ENCODE measurements at places on chromosomes 6 and 20.
A peak's percentile ranks its signal among the peaks of the same experiment; 100 is the strongest.

DNA sequence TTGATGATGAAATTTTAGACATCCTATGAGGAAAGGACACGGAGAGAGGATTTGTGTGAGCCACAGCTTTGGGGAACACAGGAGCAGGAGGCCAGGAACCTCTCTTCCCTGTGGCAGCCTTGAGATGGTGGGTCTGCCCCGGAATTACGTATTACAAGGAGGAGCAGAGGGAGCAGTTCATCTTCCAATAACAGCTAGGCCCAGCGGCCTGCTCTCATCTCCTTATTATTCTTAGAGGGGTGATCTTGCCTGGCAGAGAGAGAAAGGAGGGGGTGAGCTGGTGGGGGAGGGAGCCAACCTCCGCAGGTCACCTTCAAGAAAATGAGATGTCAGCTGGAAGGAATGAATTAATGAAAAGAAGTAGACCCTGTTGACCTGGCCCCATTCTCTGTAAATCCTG, 305.8 kb downstream of the LRFN2 start:
- DNase-seq = no peak

- DNase-seq = no peak
Measured at GRCh38 chr20:63295018-63295417, 2.0 kb downstream of the COL20A1 start.

GRCh38 chr20:25394996-25395395, 4.4 kb upstream of the ABHD12 start:
- DNase-seq = no peak

DNA sequence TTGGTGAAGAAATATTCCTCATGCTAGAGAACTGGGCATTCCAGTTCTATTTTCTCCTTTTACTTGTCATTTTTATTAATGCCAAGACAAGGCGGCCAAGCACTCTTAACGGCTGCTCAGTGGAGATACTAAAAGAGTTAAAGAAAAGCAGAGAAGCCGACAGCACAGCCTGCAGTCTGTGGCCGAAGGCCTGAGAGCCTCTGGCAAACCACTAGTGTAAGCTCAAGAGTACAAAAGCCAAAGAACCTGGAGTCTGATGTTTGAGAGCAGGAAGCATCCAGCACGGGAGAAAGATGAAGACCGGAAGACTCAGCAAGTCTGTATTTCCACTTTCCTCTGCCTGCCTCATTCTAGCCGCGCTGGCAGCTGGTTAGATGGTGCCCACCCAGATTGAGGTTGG, 167.1 kb upstream of the FUT9 start:
- no peak for DNase-seq

DNA sequence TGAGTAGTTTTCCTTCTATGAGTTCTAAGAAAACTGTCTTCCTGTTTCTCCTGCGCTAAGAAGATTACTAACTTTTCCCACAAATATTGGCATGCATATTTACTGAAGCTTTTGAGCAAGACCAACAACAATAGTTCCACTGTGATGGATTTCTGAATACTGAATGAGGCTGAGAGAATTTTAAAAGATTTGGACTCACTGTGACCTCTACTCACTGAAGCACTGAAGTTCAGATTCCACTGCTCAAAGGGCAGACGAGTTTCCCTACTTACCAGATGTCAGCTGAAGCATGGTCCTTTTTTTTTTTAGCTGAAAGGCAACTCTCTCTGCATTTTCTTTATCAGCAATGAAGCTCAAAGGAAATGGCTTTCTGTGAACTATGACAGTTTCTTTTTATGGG, 718.5 kb downstream of the RFPL4B start:
- no peak for DNase-seq

GRCh38 chr6:33430991-33431879, 11.4 kb downstream of the SYNGAP1 start:
- peak; percentile 82 for DNase-seq

GRCh38 chr6:15628499-15629131, 34.2 kb downstream of the DTNBP1 start:
- DNase-seq = peak; percentile 60

DNA sequence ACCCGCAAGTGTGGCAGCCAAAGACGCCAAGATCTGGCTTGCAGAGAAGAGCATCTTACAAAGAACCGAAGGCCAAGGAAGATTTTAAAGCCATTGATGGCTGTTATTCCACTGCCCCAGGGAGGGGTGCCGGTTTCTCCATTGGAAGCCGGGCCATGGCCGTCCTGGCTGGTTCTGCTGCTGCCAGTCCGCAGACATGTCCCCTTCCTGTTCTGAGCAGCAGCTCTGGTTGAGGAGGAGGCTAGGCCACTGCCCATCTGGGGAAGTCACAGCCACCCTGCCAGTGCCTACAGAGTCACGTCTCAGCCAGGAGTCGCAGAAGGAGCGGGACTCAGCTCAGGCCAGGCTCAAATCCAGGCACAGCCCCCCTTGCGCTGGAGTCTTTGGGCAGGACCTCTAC, 42.6 kb upstream of the MRGBP start:
- no peak for DNase-seq

DNA sequence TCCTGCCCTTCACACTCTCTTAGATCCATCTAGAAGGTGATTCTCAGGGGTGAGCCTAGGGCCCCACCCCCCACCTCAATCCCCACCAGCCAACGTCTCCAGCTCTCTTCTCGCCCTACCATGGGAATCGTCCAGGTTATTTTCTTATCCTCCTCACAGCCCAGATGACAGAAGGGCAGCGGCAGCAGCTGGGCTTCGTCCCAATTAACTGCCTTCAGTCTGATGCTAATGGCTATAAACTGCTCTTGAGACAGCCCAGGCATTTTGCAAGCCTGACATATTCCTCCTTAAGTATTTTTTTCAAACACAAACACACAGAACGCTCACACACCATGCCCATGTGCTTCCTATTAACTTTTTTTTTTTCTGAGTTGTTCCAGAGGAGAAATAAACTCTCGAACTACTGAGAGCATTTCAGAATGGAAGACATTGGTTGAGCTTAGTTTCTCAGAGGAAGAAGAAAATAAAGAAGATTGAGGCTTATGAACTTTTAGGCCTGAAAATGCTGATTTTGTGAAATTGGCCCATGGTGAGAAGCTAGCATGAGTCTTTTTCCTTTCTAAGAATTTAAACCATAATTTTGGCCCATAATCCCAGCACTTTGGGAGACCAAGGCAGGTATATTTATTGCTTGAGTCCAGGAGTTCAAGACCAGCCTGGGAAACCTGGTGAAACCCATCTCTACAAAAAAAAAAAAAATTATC, 124.6 kb downstream of the EYA2 start:
- DNase-seq = no peak

DNA sequence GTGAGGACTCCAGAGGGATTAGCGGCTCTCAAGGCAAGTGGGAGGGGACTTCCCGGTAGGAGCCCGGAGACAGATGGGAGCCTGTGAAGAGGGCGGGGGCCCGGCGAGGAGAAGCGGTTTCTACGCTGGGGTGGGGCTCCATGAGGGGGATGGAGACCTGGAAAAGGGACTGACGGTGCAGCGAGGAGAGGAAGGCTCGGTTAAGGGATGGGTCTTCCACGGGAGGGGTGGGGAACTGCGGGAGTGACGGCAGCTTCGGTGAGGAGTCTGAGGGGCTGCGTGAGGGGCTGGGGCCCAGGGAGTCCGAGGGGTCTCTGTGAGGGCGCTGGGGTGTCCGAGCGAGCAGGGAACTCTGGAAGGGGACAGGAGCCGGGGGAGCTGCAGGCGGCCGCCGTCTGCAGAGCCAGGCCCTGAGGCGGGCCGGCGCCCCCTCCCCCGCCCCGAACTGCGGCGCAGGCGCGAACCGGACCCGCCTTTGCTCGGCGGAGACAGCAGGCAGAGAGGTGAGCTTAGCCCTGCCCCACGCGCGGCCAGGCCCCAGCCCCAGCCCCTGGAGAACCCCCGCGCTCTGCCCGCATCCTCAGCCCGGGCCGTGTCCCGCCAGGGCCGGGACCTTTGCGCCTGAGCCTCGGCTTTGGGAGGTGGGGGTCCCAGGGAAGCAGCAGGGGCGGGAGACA, at the start of gene NRSN2:
TSS of gene NRSN2 (plus strand) at position 472 of the 677 bp plus-strand sequence. CDS start 2,533 bp downstream, outside the sequence.
- DNase-seq = peak; percentile 34

DNA sequence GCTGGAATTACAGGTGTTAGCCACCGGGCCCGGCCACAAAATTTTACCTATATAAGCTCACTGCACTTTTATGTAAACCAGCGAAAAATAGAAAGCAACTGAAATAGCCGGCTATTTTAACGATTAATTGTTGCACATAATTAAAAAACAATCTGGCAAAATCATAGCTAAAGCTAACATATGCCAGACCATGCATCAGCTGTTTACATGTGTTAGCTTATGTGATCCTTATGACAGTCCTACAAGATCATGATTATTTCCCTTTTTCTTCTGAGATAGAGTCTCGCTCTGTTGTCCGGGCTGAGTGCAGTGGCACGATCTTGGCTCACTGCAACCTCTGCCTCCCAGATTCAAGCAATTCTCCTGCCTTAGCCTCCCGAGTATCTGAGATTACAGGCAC, 157.0 kb downstream of the ZFP64 start:
- DNase-seq = no peak

- DNase-seq = no peak
Measured at GRCh38 chr6:122005661-122006060, 393.8 kb upstream of the HSF2 start.

- peak; percentile 74 for DNase-seq
Measured at GRCh38 chr6:155223646-155224451, 40.0 kb upstream of the CLDN20 start.

DNA sequence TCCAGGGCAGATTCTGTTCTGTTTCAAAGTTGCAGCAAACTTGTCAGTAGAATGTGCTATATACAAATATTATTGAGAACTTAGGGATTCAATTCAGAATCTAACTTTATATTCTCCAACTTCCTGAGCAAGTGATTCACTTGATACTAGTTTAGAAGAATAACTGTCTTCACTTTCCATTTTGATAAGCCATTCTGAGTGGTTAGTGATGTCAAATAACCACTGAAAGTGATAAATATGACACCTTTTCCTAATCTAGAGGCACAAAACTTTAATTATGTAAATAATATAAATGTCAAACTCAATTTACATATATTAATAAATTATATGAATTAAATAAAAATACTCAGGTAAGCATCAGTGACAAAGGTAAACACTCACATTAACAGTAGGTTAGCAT, 20.5 kb upstream of the SIM1 start:
- no peak for DNase-seq

DNA sequence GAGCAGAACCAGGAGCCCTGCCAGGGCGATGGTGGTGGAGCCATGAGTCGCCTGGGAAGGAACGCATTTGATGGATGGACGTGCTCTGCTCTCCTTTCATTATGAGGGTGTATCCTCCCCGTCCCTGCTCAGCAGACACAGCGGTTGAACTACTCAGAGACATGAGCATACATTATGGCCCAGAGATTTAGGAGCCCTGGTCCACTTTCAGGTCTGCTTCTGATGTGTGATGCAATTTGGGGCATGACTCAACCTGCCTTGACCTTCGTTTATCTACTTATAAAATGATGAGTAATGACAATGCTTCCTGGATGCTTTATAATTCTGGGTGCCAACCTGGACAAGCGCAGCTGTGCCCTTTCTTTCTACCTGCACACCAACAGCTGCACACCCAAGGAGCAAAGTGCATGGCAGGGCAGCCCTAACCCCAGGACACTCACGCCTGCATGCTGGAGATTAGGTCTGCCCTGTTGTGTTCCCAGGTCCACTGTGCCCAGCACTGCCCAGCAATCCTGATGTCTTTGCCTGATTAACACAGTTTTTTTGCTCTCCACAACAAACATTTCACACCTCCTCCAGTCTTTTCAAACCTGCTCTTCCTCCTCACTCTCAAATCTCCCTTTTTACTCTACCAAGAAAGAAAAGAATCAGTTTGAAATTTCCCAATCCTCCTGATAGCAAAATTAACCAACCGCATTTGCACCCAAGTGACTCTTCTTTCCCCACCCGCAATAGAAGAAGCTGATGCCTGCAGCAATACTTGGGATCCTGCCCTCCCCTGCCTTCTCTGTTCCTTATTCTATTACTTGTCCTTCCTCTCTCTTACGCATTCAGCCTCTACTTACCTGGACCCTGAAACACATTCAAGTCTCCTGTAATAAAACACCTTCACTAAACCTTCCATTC, 81.2 kb downstream of the EZR start:
- DNase-seq = no peak

DNA sequence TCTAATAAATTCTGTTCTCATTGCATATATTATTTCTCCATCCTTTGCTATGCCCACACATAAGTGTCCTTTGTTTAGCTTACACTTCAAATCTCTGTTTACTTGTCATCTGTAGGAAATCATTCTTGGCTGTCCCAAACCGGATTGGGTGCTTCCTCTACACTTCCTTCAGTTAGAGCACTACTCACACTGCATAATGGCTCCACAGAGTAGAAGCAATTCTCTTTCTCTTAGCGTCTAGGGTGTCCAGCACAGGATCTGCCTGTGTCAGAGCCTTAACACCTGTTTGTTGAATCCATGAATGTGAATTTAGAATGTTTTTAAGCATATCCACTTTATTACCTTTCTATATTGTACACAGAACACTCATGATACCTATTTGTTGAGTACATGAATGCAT, 87.0 kb upstream of the BMP2 start:
- no peak for DNase-seq

DNA sequence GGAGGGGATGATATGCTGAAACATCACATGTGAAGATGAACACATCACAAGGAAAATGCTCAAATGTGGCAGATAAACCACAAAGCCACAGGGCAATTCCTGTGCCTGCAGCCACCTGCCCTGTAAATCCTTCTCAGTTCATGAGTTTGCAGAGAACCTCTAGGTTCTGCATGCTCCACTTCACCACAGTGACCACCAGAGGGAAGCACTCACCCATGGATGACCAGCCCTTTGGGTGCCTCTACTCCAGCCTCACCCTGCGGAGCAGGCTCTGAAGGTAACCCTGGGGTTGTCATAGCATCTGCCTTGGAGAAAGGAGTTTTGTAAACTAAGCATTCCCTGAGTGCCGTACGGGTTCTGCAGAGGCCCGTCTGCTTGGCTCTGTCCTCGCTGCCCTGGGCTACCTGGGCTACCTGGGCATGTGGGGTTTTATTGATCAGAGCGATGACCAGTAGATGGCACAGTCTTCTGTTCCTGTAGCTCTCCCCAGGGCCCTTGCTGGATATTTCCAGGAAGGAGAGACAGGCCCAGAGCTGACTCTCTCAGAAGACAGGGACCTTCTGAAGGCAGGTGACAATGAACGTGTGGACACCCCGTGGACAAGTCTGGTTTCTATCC, 31.7 kb upstream of the CST1 start:
- peak; percentile 24 for DNase-seq

DNA sequence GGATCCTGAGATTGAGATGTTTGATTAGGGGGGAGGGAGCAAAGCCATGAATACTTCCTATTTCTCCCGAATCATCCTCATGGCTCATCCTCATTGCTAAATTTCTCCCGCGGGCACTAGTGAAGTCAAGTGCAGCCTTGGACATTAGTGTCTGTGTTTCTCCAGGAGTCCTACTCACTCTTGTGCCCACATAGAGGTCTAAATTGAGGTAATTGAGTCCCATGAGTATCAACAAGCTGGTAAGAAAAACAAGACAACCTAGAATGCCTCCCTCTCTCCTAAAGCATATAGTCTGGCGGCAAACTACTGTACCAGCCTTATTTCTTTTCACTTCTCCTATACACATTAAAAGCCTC, 420 bp downstream of the CENPQ start:
- no peak for DNase-seq
